ENCODE measurements at places on chromosomes 4 and X.

- no peak for DNase-seq
Measured at GRCh38 chr4:145203410-145203809, 23.0 kb upstream of the OTUD4 start.

GRCh38 chr4:107442538-107443111 is 277.4 kb downstream of the PAPSS1 start:
- no peak for DNase-seq

DNA sequence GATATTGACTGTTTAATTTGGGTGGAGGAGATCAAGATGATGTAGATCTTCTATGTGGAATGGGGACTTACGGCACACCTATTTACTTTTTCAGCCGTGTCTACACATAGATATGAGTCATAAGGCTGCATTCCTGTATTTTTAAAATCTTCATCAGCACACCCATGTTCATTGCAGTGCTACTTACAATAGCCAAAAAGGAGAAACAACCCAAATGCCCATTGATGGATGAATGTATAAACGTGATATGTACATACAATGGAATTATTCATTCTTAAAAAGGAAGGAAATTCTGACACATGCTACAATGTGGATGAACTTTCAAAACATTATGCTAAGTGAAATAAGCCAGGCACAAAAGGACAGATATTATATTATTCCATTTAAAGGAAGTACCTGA is 98.6 kb downstream of the AASDH start:
- DNase-seq, result no peak

GRCh38 chr4:188992706-188993105 is 853.5 kb downstream of the TRIML1 start:
- DNase-seq, result no peak

DNA sequence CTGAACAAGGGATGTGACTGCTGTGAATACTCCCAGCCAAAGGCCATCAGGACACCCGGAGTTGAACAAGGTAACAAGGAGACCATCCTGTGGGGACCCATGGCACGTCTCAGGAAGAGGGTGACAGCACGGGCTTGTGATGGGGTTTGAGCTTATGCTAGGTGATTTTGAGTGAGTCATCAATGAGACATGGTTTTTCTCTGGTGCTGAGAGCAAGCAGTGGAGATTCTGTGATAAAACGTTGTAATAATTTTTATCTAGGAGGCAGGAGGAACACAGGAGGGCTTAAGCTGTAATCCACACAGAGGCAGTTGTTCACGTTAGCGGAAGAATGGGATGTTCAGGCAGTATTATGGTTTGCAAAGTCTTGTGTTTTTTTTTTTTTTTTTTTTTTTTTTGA is 36.0 kb downstream of the TRIML1 start:
- DNase-seq, result no peak

DNA sequence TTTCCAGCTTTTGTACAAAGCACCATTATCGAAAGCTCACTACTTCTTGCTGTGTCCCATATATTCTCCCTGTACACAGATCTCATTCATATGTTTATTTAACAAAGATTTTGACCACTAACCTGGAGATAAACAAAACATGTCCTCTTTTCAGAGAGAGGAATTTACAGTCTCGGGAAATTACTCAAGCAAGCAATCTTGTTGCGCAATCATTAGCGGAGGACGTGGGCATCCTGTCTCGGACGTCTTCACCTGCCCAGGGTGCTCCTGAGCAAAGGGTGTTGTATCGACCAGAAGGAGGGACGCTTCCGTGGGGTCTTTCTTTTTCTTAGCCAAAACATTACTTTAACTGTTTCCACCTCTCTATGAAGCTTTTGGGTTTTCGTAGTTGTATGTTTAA is 66.5 kb upstream of the CLCN4 start:
- no peak for DNase-seq
